ENCODE measurements at places on chromosomes 13 and 19.

- no peak for DNase-seq
Observed at GRCh38 chr13:81048026-81048461, 707.1 kb upstream of the SPRY2 start.

DNA sequence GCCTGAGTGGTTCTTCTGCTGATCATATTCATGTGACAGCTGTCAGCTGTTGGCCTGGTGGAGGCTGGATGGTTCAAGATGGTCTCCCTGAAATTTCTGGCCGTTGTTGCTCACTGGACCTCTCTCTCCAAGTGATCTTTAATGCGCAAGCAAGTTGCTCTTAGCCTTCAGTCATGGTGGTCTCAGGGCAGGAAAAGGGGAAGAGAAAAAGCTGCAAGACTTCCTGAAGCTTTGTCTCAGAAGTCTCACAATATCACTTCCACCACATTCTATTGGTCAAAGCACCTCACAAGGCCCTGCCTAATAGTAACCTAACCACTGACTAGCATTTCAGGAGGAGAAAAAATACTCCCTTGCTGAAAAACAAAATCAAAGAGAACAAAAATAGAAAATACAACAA is 1.6 kb upstream of the ZNF567 start:
- no peak for DNase-seq

GRCh38 chr19:33669376-33669775 is 47.6 kb downstream of the CHST8 start:
- no peak for DNase-seq

DNA sequence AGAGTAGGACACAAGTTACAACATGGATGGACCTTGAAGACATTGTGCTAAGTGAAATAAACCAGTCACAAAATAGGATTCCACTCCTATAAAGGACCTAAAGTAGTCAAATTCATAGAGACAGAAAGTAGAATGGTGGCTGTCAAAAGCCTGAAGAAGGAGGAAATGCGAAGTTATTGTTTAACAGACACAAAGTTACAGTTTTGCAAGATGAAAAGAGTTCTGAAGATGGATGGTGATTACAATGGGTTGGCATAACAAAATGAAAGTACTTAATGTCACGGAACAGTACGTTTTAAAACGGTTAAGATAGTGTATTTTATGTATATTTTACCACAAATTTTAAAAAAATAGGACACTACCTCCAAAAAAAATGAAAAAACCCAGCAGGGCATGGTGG is 34.8 kb downstream of the FOXO1 start:
- DNase-seq: no peak

GRCh38 chr13:76971851-76972829 is 19.7 kb upstream of the CLN5 start:
- DNase-seq: no peak

DNA sequence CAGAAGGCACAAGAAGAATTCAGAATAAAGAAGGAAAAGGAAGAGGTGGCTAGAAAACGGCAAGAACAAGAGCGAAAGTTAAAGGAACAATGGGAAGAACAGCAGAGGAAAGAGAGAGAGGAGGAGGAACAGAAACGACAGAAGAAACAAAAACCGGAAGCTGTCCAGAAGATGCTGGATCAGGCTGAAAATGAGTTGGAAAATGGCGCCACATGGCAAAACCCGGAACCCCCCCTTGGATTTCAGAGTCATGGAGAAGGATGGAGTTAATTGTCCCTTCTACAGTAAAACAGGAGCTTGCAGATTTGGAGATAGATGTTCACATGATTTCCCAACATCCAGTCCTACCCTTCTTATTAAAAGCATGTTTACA is 6.7 kb downstream of the CD209 start:
- no peak for DNase-seq

DNA sequence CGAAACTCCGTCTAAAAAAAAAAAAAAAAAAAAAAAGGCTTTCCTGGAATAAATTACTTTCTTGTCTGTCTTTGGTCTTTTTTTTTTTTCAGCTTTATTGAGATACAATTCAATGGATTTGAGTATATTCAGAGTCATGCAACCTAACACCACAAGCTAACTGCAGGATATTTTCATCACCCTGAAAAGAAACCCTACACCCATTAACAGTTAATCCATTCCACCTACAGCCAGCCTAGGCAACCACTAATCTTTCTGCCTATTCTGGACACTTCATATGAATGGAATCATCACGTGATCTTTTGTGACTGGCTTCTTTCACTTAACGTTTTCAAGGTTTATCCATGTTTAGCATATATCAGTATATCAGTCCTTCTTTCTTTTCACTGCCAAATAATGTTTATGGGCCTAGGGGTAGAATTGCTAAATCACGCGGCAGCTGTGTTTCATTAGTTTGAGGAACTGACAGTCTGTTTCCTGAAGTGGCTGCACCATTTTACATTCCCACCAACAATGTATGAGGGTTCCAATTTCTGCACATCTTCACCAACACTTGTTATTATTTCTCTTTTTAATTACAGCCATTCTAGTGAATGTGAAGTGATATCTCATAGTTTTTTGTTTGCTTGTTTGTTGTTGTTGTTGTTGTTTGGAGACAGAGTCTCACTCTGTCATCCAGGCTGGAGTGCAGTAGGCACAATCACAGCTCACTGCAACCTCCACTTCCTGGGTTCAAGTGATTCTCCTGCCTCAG is 19.9 kb downstream of the LRFN3 start:
- no peak for DNase-seq

- DNase-seq: no peak
Observed at GRCh38 chr13:41639237-41639904, 182.0 kb downstream of the RGCC start.

- no peak for DNase-seq
Observed at GRCh38 chr13:52385870-52386269, 20.1 kb downstream of the THSD1 start.

- peak; percentile 96 for DNase-seq
Observed at GRCh38 chr19:35458731-35459391, 10.8 kb downstream of the FFAR2 start.

DNA sequence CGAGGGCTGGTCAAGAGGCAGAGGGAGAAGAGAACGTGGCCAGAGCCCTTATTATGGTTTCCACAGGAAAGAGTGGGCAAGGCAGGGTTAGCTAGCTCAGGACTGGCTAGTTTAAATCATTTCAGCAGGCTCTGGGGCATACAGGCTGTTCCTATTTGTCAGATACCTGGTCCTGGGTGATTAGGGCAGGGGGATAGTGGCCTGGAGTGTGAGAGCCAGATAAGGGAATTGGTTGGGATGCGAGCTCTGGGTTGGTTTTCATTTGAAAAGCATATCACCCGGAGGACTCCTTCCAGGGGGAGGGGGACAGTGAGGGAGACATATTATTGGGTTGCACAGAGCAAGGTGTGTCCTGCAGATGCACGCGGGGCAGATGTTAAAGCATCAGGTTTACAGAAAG is 75.3 kb upstream of the CLDN10 start:
- no peak for DNase-seq

- no peak for DNase-seq
Observed at GRCh38 chr13:38702669-38703068, 15.8 kb downstream of the FREM2 start.

DNA sequence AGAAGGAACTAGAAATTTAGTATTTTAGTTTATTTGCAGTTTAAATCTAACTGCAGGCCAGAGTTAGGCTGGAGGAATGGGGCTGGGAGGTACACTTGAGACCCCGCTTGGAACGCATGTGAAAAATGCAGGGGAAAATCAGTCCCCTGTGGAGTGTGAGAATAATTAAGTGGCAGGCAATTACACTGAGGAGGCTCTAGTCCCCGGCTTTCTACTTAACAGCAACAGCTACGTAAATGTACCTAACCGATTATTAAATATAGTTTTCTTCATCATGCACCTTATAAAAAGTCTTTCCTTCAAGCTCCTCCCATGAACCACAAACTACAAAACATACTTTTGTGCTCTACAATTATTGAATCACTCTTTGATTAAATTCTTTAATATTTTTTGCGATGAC is 804 bp downstream of the ZNF708 start:
- peak; percentile 39 for DNase-seq

DNA sequence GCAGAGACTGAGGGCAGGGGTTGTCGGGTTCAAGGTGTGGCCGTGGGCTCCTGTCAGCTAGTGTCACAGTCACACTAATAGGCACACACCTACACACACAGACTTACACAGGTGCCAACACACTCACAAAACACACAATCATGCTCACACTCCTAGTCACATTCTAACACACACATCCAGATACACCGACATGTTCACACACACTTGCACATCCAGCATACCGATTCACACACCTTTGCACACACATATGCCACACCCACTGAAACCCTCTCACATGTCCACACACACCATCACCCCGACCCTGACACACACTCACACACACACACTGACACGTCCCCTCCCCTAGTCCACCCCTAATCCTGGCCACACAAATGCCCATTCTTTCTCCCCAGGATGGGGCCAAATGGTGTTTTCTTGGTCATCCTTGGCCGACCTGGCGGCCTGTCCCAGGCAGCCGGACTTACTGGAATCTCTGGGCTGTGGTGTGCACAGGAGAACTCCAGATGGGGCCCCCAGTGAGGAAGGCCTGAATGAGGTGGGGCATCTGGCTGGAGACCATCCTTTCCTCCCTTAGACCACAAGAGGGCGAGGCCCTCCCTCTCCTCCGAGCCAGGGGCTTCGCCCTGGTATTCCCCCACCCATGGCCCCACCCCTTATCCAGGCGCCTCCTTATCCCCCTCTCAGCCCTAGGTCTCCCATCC is 19.1 kb upstream of the PNMA8B start:
- no peak for DNase-seq

- no peak for DNase-seq
Observed at GRCh38 chr13:37918116-37918714, 48.6 kb upstream of the TRPC4 start.

DNA sequence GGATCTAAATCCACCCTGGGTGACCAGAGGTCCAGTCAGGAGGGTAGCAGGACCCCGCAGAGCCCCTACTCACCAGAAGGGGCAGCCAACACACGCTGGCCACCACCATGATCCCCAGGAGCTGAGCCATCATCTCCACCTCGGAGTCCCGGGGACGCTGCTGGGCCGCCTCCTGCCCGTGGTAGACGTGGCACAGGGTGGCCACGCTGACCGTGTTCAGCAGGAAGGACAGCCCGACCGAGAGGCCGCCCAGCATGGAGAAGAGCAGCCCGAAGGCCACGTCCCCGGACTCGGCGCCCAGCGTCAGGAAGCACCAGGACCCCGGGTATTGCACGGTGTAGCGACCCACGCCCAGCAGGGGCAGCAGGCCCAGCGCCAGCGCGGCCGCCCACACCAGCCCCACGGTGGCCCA is 6.9 kb downstream of the TBXA2R start:
- no peak for DNase-seq

- peak; percentile 39 for DNase-seq
Observed at GRCh38 chr13:47117268-47117667, 220.4 kb upstream of the HTR2A start.

GRCh38 chr19:11053817-11054195 is 35.5 kb upstream of the LDLR start:
- no peak for DNase-seq

GRCh38 chr19:7247155-7247554 is 47.1 kb downstream of the INSR start:
- no peak for DNase-seq

GRCh38 chr13:110360598-110360997 is 53.5 kb downstream of the COL4A2 start:
- no peak for DNase-seq

DNA sequence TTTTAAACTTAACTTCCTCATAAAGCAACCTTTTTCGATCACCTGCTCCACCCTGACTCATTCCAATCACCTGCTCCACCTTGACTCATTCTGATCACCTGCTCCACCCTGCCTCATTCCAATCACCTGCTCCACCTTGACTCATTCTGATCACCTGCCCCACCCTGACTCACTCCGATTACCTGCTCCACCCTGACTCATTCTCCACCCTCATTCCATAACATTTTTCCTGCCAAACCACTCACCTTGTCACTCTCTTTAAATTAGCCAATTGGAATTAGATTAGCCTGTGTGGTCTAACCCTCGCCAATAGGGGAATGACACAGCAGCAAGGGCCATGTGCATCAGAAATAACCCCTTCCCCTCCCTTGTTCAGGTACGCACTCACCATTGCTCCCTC is 31.9 kb upstream of the ZNF83 start:
- DNase-seq: peak; percentile 57

DNA sequence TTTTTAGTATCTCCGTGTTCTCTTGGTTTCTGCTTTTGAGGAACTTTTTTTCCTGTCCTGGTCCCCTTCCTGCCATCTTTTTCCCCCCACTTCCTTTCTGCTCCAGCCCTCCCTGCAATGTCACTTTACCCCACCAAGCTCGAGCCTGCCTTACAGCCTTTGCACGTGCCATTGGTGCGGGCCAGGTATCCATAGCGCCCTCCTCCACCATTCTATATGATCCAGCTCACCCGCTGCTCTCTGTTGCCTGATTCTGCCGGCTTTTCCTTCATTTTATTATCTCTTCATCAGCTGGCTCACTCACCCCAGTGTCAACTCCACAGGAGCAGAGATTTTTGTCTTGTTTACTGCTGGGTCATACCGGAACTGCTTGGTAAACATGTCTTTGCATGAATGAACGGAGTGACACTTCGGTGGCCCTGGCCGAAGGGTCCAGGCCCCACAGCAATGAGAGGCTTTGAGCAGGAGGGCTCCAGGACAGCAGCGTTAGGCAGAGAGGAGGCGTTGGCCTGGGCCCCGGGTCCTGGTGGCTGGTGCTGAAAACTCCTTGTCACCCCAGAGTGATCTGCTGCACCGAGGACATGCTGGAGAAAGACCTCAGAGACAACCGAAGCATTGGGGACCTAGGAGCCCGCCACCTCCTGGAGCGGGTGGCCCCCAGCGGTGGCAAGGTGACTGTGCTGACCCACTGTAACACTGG is 1.2 kb downstream of the MRI1 start:
- no peak for DNase-seq

DNA sequence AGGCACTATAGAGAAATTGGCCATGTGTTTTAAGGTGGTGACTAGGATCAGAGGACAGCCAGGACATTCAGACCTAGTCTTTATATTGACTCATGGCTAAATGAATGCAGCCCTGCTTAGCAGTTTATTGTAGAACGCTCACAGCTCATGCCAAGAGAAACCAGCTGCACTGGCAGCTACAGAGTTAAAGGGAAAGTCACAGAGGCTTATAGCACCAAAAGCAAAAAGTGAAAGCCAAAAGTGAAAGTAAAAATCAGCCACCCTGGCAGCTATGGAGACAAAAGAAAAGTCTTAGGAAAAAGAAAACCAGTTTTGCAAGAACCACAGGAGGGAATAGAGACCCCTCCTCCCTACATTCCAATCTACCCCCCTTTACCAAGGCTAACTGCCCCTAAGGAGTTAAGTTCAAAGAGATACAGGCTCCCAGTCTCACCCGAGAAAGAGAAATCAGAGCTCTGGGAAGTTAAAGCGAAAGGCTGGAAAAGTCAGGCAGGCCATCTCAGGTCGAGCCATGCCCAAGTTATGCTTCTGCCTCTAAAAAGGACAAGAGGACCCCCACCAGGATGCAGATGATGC is 99.0 kb downstream of the ZNF429 start:
- DNase-seq: peak; percentile 34

Measured in DMS53 (cell line).